HepG2 (cell line): ENCODE measurements at places on chromosomes 5 and 9. TPM values are rescaled to one million over a fixed set of nuclear protein-coding genes. Genes with fewer than 3 reads are reported as not detected.
A peak's percentile ranks its signal among the peaks of the same experiment; 100 is the strongest.

The SARDH gene
- 32.5 and 34.9 TPM in 2 replicates for total RNA-seq

The DAB2IP gene
- 25.3 and 32.1 TPM in 2 replicates for total RNA-seq

The PTPRD gene
- total RNA-seq = 0.35 TPM in 1 of 2 replicates, not detected in the other

DNA sequence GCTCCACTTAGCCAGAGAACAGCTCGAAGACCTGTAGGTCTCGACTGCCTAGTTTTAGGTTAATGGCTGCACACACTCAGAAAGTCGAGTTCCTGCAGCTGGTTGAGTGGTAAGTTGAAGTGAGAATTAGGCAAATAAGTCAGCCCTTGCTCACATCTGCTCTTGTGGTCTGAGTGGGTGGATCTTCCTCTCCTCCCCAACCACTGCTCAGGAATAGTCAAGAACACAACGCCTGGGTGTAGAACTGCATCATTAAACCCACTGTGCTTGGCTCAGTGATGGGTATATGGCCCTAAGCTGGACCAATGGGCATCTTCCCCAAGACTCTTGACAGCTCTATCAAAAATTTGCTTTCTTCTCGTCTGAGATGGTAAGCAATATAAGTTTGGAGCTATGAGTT lies 20.9 kb upstream of the ADAM19 start:
- DNase-seq = no peak
- H3K36me3 ChIP-seq = no peaks in the 10 kb centered on the region
- no peaks in the 10 kb centered on the region for H3K4me1 ChIP-seq
- no peaks in the 10 kb centered on the region for H3K27me3 ChIP-seq
- H3K27ac ChIP-seq = no peak overlapping the region
- no peak overlapping the region for H3K4me3 ChIP-seq

DNA sequence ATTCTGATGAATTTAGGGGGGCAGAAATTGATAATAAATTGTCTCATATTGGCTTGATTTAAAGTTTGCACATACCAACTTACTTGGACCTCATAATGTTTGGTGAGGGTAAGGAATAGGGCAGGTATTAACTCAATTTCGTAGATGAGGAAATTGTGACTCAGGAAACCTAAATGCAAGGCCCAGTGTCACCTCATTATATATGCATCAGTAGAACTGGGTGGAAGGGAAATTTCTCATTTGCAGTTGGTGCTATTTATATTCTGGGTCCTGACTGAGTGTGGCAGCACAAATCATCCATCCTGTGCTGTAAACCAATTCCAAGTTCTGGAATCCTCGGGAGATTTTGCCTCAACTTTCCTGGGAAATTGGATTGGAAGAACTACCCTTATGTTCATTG lies 103.0 kb downstream of the SPATA31D1 start:
- H3K36me3 ChIP-seq = no peaks in the 10 kb centered on the region
- H3K27me3 ChIP-seq = no peaks in the 10 kb centered on the region
- no peak overlapping the region for H3K27ac ChIP-seq
- H3K4me1 ChIP-seq = no peaks in the 10 kb centered on the region

DNA sequence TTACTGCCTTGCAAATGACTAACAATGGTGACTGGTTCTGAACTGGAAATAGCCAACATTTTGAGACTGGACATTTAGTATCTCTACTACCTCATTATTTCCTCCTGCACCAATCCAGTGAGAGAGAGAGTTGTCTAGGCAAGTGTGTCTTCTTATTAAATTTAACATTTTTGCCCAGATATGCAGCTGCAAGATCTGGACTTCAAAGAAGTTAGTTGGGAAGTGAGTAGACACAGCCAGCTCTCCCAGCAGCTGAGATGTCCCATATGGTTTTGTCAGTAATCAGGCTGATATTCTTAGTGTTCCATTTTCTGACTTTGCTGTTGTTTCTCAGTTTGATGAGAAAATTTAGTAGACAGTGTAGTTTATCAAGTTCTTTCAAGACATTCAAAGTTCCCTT lies 1778.8 kb upstream of the CDH6 start:
- H3K27ac ChIP-seq = no peak overlapping the region
- no peak overlapping the region for H3K4me3 ChIP-seq
- H3K4me1 ChIP-seq = no peaks in the 10 kb centered on the region

DNA sequence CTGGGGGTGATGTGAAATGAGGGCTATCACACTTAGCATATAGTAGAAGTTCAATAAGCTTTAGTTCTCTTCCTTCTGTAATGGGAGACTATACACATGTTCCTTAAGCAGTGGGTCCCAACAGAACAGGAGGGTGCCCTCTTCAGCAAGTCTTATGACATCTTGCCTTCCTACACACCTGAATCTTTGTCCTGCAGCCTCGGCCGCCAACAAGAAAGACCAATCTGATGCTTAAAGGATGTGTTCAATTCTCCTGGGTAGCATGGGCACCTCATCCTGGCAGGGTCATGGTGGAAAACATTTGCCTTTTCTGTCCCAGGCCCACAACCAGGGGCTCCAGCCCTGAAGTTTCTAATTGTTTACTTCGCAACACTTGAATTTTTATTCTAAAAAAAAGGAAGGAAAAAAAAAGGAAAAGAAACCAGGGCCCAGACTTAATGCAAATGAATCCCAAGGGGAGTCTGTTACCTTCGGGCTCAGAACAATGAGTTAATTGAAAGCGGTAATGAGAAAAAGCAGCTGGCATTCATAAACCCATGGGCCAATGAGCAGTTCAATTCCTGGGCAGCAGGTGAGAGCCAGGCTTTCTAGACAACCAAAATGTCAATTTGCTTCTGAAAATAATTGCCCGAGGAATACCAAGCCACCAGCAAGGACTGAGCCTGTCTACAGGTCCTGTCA lies 26.2 kb upstream of the SMAD5 start:
- no peak overlapping the region for H3K4me3 ChIP-seq
- H3K27ac ChIP-seq = no peak overlapping the region
- DNase-seq = no peak
- H3K36me3 ChIP-seq = no peaks in the 10 kb centered on the region
- peaks cover 31% of the 10 kb centered on the region for H3K4me1 ChIP-seq

- peaks cover 12% of the 10 kb centered on the region for H3K4me1 ChIP-seq
- no peaks in the 10 kb centered on the region for H3K27me3 ChIP-seq
- no peak for DNase-seq
- H3K36me3 ChIP-seq = 0 out of 3 replicates have a peak, but pooled peaks cover 3% of the 10 kb centered on the region
- no peak overlapping the region for H3K27ac ChIP-seq
These were observed 185.5 kb downstream of the KDM4C start for GRCh38 chr9:6943293-6943692.

GRCh38 chr5:131795879-131796792 lies 681 bp downstream of the FNIP1 start:
- no peaks in the 10 kb centered on the region; the same call in 2 of the 3 replicates for H3K27me3 ChIP-seq
- peak; percentile 32 for DNase-seq
- peak overlapping the region; percentile 99 for H3K27ac ChIP-seq
- H3K4me3 ChIP-seq = peak overlapping the region; percentile 90
- no peaks in the 10 kb centered on the region for H3K36me3 ChIP-seq
